H7 (cell line): ENCODE measurements at places on chromosomes 3 and 15.

GRCh38 chr3:184134746-184135148 lies 411 bp upstream of the EIF2B5 start:
- no peak for DNase-seq

GRCh38 chr3:179806177-179806576 lies 153.3 kb downstream of the USP13 start:
- DNase-seq: no peak

DNA sequence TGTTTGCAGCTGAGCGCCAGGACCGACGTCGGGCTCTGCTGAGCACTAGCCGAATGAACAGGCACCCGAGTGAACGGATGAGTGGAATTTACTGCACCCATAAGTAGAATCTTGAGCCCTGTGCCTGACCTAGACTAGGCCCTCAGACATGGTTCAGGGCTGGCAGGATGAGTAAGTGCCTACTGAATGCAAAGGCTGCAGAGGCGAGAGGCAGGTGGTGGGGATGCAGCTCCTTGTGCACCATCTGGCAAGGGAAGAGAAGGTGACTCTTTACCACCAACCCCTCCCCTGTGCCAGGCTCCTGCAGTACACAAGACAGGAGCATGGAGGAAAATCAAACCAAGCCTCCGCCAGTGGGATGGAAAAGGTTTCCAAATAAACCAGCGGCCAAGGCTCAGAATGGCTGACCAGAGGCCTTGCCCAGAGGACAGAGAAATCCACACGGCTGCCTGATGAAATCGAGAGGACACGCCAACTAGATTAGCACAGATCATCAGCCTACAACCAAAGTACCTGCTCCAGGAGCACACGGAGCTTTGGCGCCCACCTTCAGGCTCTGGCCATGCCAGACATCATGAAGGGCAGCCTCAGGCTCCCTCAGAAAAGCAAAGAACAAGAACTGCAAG lies 141.7 kb upstream of the IQSEC1 start:
- DNase-seq: no peak

- no peak for DNase-seq
Observed at GRCh38 chr3:4771243-4771642, 208.0 kb upstream of the BHLHE40 start.

DNA sequence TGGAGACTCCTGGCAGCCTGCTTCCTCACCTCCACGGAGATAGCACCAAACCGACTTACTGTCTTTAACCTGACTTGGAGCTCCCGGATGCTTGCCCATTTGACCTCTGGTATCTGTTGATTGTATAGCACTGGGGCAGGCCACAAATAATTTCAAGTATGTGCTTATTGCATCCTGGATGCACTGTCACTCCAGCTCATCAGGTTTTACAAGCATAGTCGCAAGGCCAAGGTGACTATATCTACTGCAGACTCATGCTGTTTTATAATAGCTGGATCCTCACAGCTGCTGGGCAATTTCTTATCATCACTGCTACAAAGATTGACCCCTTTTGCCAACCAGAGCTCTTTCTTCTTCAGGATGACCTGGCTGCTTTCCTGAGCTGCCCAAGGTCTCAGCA lies 45.6 kb downstream of the PEX5L start:
- DNase-seq: no peak

DNA sequence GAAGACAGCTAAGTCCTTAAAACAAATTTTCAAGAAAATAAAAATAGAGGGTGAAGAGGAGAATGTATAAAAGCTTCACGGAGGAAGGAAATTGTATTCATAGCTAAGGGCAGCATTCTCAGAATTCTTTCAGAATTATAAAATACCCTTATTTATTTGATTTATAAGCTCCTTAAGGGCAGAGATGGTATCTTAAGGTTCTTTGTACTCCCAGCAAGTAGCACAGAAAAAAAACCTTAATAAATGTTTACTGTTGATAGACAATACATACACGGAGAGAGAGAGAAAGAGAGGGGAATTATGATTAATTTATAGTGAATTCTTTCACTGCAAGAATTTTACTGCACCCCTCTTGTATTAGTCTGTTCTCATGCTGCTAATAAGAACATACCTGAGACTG lies 375.6 kb upstream of the CCDC54 start:
- no peak for DNase-seq

DNA sequence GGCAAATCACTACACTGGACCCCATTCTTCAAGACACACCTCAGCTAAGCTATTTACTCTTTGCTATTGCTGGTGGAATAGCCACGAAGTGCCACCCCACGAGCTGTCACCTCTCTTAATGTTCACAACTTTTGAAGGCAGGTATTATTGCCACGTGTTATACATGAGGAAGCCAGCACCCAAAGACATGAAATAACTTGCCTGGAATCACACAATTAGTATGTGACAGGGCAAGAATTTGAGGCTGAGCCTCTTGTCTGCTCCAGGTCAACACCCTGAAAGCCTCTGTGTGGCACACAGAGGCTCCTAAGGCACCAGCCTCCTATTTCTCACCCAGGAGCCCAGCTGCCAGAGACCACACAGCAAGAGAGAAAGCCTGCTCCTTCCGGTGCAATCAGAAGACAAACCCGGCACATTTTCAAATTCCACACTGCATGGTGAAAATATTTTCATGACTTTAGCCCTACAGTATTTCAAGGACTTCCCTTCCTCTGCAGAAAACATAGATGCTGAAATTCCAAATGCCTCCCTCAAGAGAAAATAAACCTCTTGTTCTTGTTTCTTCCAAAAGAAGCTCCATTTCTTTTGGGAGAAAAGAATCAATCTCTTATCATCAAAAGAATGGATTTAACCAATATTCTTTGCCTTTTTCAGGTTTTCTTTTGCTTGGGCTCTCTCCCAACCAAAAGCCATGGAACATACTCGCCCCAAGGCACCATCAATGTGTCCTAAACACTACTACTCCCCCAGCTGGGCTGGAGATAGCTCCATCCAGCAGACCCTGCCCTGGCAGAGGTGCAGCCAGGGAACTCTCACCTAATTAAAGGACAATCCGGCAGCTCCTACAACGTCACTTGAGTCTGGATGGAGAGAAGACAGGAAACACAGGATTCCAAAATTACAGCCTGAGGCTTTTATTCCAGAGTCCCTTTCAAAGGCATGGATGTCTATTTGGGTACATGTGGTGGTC lies 84.7 kb upstream of the THBS1 start:
- no peak for DNase-seq

DNA sequence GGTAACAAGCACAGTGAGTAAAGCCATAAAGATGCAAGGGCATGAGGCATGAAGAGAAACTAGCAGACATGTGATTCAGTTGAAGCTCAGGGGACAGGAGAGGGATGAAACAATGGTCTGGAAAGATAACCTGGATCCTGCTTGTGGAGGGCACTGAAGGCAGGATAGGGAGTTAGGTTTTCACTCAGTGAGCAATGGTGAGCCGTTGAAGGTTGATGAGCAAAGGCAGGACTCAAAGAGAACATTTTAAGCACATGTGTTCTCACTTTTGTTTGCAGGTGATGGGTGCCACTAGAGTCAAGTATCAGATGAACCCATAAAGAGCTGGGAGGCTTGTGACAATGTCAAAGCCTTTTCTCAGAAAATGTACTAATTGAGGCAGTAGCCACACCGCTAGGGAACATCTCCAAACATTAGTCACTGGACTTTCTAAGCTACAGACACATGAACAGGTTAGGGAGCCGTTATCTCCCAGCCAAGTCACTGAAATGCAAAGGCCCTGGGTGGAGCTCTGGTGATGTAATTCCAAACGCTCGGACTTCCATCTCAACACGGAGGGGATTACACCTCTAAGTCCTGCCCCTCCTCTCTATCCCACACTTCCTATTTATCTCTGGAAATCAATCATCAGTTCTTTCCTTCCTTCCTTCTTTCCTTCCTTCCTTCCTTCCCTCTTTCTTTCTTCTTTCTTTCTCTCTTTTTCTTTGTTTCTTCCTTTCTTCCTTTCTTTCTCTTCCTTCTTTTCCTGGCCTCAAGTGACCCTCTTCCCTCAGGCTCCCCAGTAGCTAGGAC lies 22.7 kb downstream of the KLHL6 start:
- peak; percentile 39 for DNase-seq

DNA sequence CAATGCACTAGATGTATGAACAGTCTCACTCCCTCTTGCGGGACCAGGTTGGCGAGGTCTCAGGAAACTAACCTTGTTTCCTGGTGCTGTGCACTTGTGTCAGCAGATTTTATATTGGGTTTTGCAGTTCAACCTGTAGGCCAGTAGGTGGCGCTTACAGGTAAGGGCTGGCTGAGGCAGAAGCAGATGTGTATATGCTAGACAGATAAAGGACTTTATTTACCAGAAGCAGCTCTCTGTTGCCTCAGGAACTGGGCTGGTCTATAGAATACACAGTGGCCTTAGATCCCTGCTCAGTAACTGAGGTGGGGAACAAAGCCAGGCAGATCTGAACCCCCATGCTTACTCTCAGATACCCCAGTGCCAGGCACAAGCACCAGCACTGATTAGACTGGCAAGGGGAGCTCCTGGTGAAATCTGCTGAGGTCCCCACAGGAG lies 296.8 kb downstream of the DOCK3 start:
- DNase-seq: peak; percentile 41

DNA sequence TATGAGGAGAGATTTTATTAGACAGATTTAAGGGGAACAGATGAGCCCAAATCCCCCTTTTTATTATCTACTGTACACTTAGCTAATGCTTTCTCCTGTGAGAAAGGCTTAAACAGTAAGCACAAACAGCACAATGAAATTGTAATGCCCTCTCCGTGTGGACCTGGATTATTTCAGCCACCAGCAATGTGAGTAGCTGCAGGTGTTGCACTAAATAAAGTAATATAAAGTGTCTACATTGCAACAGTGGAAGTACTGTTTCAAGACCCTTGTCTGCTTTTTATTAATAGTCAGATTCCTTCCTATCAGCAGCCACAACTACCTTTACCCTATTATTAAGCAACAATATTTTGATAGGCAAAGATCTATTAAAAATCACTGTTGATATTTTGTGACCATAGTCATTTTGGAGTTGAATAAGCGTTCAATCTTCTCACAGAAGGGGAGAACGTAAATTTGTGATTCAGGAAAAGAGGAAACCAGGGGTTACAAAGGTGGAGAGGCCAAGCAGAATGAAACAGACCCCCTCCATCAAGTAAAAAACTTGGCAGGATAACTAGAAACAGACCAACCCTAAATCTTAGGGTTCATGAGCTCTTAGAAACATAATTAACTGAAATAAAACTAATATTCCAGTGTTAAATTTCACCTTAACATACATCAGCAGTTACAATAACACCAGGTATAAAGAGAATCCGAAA lies 422.6 kb downstream of the MECOM start:
- no peak for DNase-seq

DNA sequence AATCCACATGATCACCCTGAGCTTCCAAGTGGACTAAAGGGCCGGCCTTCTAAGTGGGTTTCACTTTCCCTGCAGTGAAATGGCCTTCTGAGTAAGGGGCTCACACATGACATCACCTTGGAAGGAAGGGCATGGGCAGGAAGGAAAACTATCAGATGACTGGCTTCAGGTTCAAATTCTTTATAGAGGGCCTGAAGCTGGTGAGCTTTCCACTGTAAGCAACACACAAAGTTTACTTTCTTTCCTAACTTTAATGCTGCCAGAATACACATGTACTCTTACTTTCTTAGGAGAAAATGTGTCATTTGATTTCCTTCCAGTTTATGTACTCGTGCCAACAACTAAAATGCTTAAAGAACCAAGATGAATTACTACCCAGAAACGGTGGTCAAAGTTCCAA lies 475.6 kb downstream of the FOXP1 start:
- DNase-seq: no peak

DNA sequence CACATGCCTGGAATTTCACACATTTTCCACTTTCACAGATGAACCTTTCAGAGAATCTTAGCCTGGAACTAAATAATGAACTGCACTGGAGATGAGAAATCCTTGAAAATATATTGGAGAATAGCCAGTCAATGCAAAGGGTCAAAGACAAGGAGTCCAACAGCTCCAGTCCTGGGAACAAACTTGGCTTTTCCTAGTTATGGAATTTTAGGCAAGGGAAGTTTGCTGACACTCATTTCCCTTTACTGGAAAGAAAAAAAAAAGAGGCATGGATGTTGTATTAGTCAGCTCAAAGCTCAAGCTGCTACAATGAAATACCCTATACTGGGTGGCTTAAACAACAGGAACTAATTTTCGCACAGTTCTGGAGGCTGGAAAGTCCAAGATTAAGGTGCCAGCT lies 690.8 kb upstream of the ARPP21 start:
- no peak for DNase-seq

DNA sequence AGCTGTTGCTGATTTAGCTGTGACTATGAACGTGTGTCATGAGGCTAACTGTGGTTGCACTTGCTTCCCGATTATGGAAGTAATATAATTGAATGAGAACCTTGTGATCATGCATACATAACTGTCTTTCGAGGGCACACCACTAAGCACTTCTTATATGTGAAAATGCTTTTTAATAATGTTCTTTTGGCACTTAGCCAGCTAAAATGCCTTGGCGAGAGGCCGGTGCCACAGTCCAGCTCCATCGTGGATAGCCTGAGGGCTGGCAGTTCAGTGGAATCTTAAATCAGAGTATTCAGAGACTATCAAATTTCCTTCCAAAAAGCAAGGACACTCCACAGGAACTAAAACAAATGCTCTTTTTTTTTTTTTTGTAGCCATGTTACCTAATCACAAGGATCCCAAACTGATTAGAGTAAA lies 161.6 kb upstream of the FRMD4B start:
- DNase-seq: no peak

GRCh38 chr15:59516655-59517461 lies 78.9 kb downstream of the FAM81A start:
- DNase-seq: no peak

DNA sequence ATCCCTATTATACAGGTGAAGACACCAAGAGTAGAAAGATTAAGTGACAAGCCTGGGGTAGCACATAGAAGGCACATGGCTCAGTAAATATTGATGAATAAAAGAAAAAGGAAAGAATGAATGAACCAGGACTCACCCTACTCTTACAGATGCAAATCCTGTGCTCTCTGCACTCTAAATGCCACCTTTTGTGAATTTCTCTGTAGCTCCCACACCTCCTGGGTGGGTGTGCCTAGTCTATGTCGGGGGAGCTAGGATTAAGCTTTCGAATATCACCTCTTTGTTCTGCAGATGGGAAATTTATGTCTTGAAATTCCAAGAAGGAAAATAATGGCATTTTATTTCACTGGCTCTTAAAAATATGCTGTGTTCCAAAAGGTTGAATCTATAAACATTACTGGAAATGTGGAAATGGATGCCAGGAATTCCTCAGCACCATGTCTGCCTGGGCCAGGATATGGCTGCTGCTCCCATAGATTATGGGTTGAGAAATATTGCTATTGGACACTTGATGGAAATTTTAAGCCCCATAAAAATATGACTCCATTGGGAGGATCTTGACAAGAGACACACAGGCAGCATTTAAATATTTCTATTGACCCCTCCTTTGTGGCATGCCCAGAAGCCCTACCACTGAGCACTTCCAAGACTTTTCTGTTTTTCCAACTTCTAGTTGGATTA lies 43.3 kb downstream of the CCNB2 start:
- DNase-seq: peak; percentile 51
